ENCODE measurements at places on chromosomes 11 and 22.

DNA sequence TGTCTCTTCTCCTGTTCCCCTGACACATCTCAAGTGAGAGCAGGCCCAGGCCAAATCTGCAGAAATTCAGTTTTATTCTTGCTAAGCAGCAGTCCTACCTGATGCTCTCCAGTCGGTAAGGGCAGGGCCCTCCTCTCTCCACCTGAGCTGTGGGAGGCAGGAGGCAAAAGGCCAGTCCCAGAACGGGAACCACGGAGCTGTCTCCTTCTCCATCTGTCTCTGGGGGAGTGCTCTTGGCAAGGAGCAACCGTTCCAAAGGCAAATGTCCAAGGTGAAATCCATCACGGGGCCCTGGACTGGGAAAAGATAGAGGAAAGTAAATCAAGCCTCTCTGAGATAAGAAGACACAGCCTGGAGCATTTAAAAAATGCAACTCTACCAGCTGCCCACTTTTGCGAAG, 65.2 kb upstream of the CDON start:
- DNase-seq: no peak

DNA sequence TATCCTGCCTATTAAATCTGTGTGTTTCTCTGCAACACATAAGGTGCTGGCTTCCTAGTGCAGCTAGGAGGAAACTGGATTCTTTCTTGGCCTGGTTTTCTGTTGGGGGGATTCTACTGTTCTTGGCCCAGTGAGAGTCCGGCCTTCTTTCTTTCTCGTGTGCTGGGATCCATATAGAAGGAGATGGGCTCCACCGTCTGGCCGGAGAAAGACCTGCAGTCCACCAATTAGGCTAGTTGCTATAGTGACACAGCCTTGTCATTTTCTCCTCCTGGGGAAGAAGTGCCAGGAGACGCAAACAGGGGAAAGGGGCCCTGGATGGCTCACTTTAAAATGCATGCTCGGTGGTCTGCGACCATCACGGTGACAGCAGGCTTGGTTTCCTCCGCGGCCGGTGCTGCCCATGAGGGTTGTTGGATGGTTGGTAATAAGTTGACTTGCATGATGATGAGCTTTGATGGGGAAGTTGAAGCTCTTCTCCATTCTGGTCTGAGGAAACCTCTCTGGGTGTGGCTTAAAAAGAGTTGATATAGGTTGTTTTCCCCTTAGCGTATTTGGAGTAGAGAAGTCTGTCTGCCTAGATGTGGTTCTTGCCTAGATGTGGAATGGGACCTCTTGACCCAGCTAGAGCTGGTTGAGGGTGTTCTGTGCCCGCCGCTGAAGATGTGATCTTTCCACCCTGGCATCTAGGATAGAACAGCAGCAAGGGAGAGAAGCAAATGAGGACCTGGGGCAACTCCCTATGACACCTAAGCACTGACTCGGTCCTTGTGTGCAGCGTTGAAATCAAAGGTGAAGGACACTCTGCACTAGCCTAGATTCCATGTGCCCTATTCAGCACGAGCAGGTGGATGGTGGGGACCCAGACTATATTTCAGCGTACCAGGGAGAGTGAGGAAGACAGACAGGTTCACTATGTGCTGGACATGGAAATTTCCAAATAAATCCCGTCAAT, 1335.0 kb downstream of the BRD1 start:
- DNase-seq: no peak

DNA sequence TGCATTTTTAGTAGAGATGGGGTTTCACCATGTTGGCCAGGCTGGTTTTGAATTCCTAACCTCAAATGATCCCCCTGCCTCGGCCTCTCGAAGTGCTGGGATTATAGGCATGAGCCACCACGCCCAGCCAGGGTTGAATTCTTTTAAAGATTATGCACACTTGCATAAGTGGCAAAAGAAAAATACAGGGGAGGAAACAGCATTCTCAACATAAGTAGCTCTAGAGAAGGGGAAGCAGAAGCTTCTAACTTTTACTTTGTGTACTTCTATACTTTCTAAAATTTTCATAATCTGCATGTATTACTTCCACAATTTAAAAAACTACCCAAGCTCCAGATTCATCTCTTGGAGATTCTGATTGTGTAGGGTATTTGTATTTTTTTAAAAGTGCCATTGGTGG, 108.0 kb downstream of the SLC1A2 start:
- no peak for DNase-seq

- peak; percentile 85 for DNase-seq
Observed at GRCh38 chr22:50507421-50507990, at the start of gene LMF2. TSS of gene LMF2 (minus strand) at chr22:50507702. CDS start at chr22:50507675, 27 bp downstream.

DNA sequence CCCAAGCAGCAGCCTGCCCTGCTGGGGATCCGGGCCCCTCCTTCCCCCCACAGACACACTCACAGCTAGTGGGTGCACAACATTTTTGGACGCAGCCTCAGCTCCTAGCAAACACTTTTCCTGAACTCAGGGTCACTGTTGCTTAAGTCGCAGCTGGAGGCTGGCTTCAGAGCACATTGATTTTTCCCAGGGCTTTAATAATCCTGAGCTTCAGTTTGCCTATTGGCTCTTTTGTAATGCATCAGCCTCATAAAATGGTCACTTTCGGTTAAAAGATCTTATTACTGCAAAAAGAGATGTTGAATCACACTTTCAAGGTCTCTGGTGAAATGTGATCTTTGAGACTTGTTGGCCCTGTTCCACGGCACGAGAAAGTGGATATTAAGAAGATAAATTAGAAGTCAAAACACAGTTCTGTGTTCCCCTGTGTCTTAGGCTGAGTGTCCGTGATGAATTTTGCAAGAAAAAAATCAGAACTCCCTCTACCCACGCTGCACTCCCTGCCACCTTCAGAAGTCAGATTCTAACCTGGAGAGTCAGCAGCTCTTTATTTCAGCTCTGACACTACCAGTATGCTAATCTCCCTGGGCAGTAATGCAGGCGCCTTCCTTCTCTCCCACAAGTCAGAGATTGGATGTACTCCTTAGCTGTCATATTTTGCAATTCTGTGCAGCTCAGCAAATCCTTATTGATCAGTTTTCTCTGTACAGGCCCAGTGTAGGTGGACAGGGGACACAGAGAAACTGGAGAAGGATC, 158.2 kb upstream of the E2F8 start:
- DNase-seq: no peak

- no peak for DNase-seq
Observed at GRCh38 chr11:119671051-119671450, 57.9 kb downstream of the NECTIN1 start.
